ENCODE measurements at places on chromosomes 1 and 21. TPM values are rescaled to one million over a fixed set of nuclear protein-coding genes. Genes with fewer than 3 reads are reported as not detected.

PLA2G4A gene
- total RNA-seq: 10.0 TPM

GRCh38 chr1:67465375-67465774 lies 35.2 kb upstream of the SERBP1 start:
- no peak for DNase-seq

CD247 gene
- total RNA-seq: 1.4 TPM

KLHDC8A gene
- total RNA-seq: 416 TPM

All from ovary (tissue), 10 donors.